Mesothelial cell of epicardium (in vitro differentiated cells): ENCODE measurements at places on chromosomes 3 and 15. TPM values are rescaled to one million over a fixed set of nuclear protein-coding genes. Genes with fewer than 3 reads are reported as not detected.

RAB6B gene
- total RNA-seq, result 10.9 to 12.8 TPM (median 11.0 TPM) in 3 replicates

- DNase-seq, result no peak
Observed at GRCh38 chr3:56915966-56916586, 114.3 kb upstream of the ARHGEF3 start.

GRCh38 chr3:70096376-70097066, 97.0 kb downstream of the SAMMSON start:
- no peak for DNase-seq

DNA sequence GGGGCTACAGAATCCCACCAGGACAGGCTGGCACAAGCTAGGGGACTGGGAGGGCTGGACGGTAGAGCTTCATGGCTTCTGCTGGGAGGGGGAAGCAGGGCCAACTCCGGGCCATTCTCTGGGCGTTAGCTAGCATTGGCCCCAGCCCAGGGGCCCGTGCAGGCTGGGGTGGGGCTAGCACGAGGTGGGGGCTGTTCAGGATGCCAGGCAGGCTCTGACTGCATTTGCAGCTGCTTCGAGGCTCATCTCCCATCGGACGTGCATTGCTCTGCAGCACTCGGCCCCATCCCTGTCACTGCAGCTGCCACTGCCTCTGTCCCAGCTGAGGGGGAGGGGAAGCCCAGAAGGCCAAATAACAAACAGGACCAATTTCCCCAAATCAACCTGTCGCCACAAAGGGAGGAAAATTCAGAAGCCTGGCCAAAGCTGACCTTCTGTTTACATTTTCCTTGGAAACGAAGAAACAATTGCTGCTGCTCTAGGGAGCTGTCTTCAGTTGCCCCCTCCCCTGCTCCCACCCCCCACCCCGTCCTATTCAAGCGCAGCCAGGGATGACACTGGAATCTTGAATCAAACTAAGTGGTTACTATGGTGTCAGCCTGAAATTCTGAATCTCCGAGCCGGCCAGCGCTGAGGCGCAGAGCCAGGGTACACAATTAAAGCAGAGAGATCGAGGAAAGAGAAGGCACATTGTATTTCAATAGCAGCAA, 138.8 kb upstream of the PRR20G start:
- DNase-seq, result no peak

- no peak for DNase-seq
Observed at GRCh38 chr15:74845208-74845568, 2.2 kb upstream of the ULK3 start.

DNA sequence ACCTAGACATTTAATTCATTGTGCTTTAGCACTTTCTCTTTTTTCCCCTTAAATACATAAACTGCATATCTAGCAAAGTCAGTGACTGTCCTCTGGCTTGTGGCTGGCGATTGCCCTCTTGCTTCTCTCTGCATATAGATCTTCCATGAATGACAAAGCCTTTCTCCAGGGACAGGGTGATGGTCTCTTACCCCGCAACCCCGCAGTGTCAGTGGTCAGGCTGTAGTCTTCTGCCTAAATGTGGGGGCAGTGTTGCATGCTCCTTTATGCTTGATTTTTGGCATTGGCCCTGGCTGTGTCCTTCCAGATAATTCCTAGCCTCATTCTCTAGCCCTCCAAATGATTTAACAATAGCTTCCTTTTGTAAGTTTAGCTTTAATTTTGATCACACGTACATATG, 407.8 kb downstream of the GABRB3 start:
- no peak for DNase-seq
